ENCODE measurements at places on chromosomes 12 and 14. TPM values are rescaled to one million over a fixed set of nuclear protein-coding genes. Genes with fewer than 3 reads are reported as not detected.
A peak's percentile ranks its signal among the peaks of the same experiment; 100 is the strongest.

DNA sequence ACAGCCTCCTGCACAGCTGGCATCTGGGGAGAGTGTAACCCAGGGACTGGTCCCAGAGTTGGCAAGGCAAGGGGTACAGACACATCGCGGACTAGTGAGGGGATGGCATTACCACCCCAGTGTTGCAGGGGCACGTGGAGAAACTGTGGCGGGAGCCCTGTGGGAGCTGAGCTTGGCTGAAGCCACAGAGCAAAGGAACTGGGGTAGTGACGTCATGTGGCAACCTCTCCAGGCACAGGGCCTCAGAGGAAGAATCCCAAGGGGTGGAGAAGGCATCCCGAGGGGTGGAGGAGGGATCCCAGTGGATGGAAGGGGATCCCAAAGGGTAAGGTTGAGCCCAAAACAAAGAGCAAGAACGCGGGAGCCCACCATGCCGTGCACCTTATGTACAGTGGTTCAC lies 70.1 kb downstream of the GSC start:
- no peak for DNase-seq
- H3K36me3 ChIP-seq: no peaks in the 10 kb centered on the region
- H3K4me1 ChIP-seq: peaks cover 2% of the 10 kb centered on the region
- H3K4me3 ChIP-seq: no peak overlapping the region
- H3K27me3 ChIP-seq: no peaks in the 10 kb centered on the region
- H3K27ac ChIP-seq: no peak overlapping the region

- no peak overlapping the region for H3K4me3 ChIP-seq
- H3K27me3 ChIP-seq: peaks cover 13% of the 10 kb centered on the region
- no peaks in the 10 kb centered on the region for H3K4me1 ChIP-seq
- H3K36me3 ChIP-seq: no peaks in the 10 kb centered on the region
- no peak overlapping the region for H3K27ac ChIP-seq
These were observed 195.0 kb downstream of the PHLDA1 start for GRCh38 chr12:75836533-75836932.

DNA sequence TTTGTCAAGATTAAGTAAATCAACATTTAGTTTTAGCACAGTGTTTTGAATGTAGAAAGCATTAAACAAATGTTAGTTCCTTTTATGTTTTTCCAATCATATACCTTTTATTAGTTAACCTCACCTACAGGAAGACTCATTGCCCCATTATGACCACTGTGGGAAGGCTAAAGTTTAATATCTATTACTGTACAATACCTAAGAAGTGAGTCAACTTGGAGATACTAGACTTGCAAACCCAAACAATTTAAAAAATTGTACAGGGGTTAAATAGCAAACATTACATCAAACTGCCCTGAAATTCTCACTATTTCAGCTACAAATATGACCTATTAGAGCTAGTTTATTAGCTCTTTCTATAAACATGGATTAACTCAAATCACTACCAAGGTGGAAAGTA lies 8.6 kb upstream of the G2E3 start:
- H3K4me3 ChIP-seq: no peak overlapping the region
- no peak overlapping the region for H3K27ac ChIP-seq
- peaks cover 23% of the 10 kb centered on the region for H3K27me3 ChIP-seq
- H3K4me1 ChIP-seq: peaks cover 5% of the 10 kb centered on the region
- DNase-seq: no peak

DNA sequence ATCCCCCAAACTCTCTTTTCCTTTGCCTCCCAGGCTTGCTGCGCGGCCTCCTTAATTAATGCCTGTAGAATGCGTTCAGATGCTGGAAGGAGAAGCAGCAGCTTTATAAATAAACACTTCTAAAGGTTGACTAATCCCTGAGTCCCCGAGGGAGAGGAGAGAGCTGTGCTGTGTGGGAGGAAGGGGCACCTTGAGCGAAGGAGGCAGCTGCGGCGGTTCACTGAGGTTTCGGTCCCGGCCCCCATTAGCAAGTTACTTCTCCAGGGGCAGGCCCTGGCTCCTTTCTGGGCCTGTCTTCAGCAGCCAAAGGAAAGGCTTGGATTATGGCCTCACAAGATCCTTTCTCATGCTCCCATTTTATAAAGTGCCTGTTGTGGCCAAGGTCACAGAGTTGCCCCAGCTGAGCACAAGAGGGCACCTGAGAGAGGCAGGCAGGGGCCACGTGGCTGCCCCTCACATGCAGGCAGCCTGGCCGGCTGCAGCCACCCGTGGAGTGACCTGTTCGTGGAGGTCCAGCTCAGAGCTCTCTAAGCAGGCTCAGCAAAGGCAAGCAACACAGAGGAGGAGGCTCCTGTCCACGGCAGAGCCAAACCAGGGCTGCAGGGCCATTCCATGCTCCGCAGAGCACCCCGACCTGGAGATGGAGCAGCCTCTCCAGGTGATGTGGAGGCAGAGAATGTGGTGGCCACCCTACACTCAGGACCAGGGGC lies 15.0 kb upstream of the CACNA2D4 start:
- H3K27ac ChIP-seq: no peak overlapping the region
- no peak for DNase-seq
- no peak overlapping the region for H3K4me3 ChIP-seq
- H3K36me3 ChIP-seq: no peaks in the 10 kb centered on the region
- H3K4me1 ChIP-seq: peaks cover 4% of the 10 kb centered on the region

- no peak for DNase-seq
- H3K27me3 ChIP-seq: no peaks in the 10 kb centered on the region
- H3K4me1 ChIP-seq: peaks cover 47% of the 10 kb centered on the region
- H3K27ac ChIP-seq: peak overlapping the region; percentile 82
These were observed 4.4 kb downstream of the RNF10 start for GRCh38 chr12:120538281-120539156.

OAS2 gene
- total RNA-seq: 245 TPM

FIGNL2 gene
- total RNA-seq: 0.74 TPM

GRCh38 chr12:119840582-119840981 lies 36.5 kb downstream of the CIT start:
- no peaks in the 10 kb centered on the region for H3K27me3 ChIP-seq
- H3K4me1 ChIP-seq: peaks cover 5% of the 10 kb centered on the region
- H3K27ac ChIP-seq: no peak overlapping the region
- H3K4me3 ChIP-seq: no peak overlapping the region

GRCh38 chr12:48924617-48925303 lies 532 bp downstream of the FKBP11 start:
- DNase-seq: peak; percentile 78
- H3K27ac ChIP-seq: peak overlapping the region; percentile 90
- peak overlapping the region; percentile 92 for H3K4me3 ChIP-seq
- peaks cover 21% of the 10 kb centered on the region for H3K4me1 ChIP-seq
- no peaks in the 10 kb centered on the region for H3K27me3 ChIP-seq

SLC25A47 gene
- not detected for total RNA-seq

DNA sequence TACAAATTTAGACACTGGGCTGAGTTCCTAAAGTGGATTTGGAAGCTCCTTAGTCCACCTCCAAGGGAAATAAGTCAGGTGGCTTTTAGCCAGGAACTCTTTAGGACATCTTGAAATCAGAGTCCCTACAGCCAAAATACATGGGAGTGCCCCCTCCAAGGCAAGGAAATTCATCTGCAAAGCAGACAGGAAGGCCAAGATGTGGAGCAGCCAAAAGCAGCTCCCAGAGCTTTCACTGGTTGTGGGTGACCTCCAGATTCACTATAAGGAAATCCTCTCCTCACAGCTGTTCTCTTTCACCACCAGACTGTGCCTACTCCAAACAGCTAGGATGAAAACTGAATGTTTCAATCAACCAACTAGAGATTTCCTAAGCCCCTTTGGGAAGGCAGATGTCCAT lies 6.6 kb downstream of the TTC9 start:
- H3K4me3 ChIP-seq: no peak overlapping the region
- no peak overlapping the region for H3K27ac ChIP-seq
- H3K4me1 ChIP-seq: peaks cover 46% of the 10 kb centered on the region
- H3K36me3 ChIP-seq: peaks cover 49% of the 10 kb centered on the region
- no peaks in the 10 kb centered on the region for H3K27me3 ChIP-seq

GRCh38 chr12:58509116-58509885 lies 411.0 kb downstream of the LRIG3 start:
- no peak overlapping the region for H3K27ac ChIP-seq
- DNase-seq: no peak
- no peak overlapping the region for H3K4me3 ChIP-seq

- H3K4me1 ChIP-seq: no peaks in the 10 kb centered on the region
- no peak overlapping the region for H3K27ac ChIP-seq
- H3K36me3 ChIP-seq: no peaks in the 10 kb centered on the region
These were observed 131.3 kb downstream of the SLC5A8 start for GRCh38 chr12:101078536-101079285.

GRCh38 chr12:26135010-26135420 lies 10.2 kb upstream of the BHLHE41 start:
- no peak overlapping the region for H3K4me3 ChIP-seq
- H3K27me3 ChIP-seq: peaks cover 44% of the 10 kb centered on the region
- no peaks in the 10 kb centered on the region for H3K36me3 ChIP-seq

CCDC175 gene
- total RNA-seq: not detected

ACVRL1 gene
- total RNA-seq: not detected

- peaks cover 46% of the 10 kb centered on the region for H3K36me3 ChIP-seq
- peak overlapping the region; percentile 98 for H3K4me3 ChIP-seq
- peaks cover 30% of the 10 kb centered on the region for H3K4me1 ChIP-seq
- no peaks in the 10 kb centered on the region for H3K27me3 ChIP-seq
- DNase-seq: no peak
These were observed 1.1 kb upstream of the RPL41 start for GRCh38 chr12:56115329-56115728.
